ENCODE measurements at places on chromosomes 2 and 18.

GRCh38 chr2:128487650-128488387 lies 169.2 kb upstream of the HS6ST1 start:
- DNase-seq, result no peak

- no peak for DNase-seq
These were observed 331.5 kb downstream of the HRH4 start for GRCh38 chr18:24791751-24792545.

- no peak for DNase-seq
These were observed 13.4 kb upstream of the SEMA4C start for GRCh38 chr2:96883306-96883705.

DNA sequence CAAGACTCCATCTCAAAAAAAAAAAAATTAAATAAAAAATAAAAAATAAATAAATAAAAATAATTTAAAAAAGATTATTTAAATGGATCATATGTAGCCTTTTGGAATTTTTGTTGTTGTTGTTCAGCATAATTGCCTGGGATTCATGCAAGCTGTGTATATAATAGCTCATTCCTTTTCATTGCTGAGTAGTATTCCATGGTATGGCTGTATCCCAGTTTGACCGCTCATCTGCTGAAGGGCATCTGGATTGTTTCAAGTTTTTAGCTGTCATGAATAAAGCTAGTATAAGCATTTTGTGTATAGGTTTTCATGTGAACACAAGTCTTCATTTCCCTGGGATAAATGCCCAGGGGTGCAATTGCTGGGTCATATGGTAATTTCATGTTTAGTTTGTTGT lies 6.4 kb upstream of the TANC1 start:
- no peak for DNase-seq

DNA sequence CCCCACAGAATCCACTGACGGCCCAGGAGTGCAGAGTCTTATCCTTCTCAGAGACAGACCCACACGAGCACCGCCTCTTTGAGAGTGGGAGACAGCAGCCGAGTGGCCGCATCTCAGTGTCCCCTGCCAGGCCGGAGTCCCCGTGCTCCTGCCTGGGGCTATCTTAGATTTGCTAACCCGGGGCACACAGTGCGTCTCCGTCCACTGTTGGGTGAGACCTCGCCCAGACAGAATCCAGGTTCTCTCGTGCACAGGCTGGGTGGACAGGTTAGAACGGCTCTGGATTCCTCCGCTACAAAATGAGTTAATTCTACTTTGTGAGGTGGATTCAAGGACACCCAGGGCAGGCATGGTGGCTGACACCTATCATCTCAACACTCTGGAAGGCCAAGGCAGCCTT lies 88.3 kb downstream of the ZNF516 start:
- no peak for DNase-seq

DNA sequence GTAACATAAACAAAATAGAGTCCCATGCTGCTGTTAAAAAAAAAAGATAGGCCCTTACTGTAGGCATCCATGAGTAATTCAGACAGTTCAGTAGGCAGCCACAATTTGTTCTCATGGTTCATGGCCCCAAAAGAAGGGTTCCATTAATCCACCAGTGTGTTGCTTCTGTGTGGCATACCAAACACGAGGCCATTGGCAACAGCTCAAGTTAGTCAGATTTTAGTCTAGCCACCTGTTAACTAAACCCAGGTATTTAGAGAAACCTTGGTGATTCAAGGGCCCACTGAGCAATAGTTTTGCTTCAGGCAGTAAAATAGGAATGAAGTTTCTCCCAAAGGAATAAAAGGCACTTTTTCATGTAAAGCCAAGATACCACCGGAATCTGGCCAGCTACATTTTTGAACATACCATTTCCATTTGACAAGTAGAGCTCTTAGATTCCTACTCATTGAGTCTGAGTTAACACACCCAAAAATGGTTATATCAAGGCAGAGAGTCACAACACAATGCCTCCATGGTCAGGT lies 80.1 kb upstream of the SRD5A2 start:
- DNase-seq, result no peak

GRCh38 chr18:72762515-72763122 lies 105.2 kb downstream of the NETO1 start:
- no peak for DNase-seq

DNA sequence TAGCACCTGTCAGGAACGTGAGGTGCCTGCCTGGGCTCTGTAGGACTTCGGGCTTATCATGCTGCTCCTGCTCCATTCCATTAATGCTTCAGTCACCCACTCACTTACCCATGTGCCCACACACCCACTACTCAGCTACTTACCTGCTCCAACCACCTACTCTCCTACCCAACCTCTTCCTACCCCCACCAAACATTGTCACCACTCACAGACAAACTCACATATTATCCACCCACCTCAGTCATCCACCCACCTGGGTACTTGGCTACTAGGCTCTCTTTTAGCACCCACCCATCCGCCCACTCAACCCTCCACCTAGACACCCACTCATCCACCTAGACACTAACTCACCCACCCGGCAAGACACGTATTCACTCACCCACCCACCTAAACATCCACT lies 724.7 kb upstream of the RAB6C start:
- DNase-seq, result no peak

GRCh38 chr18:48545757-48546321 lies 7.0 kb downstream of the CTIF start:
- DNase-seq, result no peak

- no peak for DNase-seq
These were observed 456.5 kb upstream of the SOX11 start for GRCh38 chr2:5235701-5236100.

- DNase-seq, result no peak
These were observed 1010.5 kb upstream of the PIK3C3 start for GRCh38 chr18:40944576-40944975.

DNA sequence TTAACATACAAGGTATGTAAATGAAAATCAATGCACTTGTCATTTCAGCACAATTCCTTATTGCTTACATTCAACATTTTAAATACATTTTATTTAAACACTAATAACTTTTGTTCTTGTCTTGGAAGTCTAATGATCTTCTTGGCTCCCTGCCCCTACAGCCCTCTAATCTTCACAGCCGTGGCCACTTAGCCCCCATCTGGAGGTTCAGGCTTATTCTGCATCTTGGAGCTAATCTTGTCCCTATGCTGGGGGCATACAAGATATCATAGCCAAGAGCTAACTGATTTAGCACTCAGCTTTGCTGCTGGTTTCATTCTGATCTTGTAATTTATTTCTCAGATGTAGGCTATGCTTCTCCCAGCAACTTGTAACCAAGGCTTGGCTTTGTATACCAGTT lies 140.8 kb downstream of the TMEFF2 start:
- no peak for DNase-seq

DNA sequence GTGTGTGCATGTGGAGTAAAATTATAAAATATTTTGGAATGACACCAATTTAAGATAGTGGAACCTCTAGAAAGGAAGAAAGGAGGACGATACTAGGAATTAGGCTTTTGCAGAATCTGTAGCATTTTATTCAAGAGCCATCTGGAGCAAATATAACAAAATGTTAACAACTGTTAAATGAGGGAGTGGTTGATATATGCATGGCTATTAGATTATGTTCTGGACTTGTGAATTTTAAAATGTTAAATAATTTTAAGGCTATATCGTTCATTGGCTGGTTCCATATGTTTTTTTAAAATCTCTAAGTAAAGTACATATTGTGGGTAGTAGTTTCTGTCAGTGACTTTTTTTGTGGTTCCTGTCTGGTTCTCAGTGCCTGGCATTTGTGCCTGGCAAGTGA lies 123.2 kb downstream of the PKP4 start:
- no peak for DNase-seq

DNA sequence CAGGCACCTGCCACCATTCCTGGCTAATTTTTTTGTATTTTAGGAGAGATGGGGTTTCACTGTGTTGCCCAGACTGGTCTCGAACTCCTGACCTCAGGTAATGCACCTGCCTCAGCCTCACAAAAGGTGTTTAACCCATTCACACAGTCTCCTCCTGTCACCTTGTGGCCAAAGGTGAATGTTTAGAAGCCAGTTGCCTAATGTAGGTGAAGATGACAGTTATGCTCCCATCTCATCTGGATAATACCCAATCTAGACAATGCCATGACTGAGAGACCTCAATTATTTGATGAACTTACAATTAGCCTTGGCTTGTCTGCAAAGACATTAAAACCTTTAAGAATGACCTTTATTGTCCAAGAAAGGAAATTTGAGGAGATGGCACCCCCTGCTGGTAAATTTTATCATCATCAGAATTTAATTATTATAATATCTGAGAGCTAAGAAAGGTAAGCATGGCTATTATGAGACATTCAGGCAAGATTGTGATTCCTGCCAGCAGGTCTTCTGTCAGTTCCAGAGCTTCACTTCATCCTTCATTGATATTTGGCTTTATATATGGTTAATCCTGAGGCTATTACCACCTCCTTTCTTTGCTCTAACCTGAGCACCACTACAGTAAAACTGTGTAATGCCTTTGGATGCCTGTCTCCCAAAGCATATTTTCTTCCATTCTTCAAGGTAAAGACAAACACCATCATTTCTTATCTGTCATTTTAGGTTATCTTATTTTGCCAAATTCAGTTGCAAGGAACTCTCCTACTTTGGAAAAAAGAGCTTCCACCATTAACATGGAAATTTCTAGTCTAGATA lies 117.6 kb downstream of the FAM124B start:
- no peak for DNase-seq

DNA sequence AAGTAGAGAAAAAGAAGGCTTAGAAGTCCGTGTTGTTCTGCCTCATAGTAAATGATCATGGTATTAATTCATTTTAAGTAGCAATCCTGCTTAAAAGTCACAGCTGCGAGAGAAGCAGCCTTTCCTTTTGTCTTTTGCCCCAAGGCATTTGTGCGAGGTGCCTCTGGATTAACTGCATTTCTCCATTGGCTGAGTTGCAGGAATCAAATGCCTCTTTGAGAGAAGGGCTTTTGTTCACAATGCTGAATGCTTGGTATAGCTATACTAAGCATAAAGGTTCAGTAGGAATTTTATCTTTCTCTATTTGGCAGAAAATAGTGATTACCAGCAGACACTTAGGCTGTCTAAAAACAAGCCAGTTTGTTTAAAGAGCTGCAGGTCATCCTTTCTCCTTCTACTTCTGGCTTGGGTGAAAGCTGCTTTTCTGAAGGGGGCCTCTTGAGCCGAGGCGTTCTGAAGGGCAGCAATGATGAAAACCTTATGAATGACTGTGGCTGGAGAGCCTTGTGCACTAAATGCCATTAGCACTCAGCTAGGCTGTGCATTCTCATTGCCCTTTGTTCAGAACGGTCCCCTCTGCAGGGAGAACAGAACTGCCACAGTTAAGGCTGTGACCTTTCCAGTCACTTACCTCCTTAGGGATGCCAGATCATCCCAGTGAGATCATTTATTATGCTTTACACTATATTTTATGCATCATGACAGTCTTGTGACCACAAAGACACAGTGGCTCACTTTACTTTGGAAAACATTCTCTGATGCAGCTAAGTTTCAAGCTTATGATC lies 68.8 kb upstream of the TMEM87B start:
- no peak for DNase-seq

DNA sequence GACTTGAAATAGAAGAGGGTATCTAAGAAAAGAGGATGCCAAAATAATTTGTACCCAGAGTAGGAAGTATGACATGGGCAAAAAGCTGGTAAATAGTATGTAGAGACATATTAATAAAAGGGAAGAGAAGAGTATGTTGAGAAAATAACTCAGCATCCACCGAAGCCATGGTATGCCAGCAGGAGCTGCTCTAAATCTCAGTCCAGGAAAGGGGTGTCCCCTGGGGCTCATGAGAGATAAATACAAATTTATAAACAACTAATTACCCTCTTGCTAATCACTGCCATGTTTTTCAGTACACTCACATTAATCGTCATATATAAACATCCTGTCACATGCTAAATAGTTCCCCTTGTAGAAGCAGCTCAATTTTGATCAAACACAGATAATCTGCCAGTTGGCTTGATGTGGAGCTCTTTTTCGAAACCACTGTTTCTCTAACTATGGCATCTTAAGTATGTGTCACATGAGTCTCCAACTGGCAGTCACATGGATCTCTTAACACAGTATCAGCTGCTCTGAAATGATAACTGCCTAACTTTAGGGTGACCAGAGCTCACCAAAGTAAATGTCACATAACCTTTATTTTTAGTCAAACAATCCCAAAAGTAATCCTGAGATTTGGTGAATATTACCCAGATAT lies 31.9 kb downstream of the EXOC6B start:
- DNase-seq, result no peak

GRCh38 chr2:233411162-233411561 lies 56.9 kb downstream of the DGKD start:
- no peak for DNase-seq

DNA sequence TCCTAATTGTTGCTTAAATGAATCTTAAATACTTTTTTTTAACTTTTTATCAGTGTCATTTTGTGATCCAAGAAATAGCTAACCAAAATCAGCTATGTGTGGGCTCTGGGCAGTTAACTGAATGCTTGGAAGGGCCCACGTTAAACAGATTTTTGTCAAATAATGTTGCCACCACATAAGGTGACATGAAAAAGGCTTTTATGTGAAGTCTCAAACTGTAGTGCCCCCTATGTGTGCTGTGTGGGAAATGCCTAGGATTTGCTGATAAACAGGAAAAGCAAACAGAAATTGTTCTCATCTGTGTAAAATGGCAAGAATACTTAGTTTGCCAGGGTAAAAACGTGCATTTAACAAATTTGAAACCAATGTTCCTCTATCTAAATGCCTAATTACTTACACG lies 242.2 kb downstream of the ZNF516 start:
- DNase-seq, result no peak

- DNase-seq, result no peak
These were observed 3.0 kb downstream of the LBH start for GRCh38 chr2:30234180-30234971.

DNA sequence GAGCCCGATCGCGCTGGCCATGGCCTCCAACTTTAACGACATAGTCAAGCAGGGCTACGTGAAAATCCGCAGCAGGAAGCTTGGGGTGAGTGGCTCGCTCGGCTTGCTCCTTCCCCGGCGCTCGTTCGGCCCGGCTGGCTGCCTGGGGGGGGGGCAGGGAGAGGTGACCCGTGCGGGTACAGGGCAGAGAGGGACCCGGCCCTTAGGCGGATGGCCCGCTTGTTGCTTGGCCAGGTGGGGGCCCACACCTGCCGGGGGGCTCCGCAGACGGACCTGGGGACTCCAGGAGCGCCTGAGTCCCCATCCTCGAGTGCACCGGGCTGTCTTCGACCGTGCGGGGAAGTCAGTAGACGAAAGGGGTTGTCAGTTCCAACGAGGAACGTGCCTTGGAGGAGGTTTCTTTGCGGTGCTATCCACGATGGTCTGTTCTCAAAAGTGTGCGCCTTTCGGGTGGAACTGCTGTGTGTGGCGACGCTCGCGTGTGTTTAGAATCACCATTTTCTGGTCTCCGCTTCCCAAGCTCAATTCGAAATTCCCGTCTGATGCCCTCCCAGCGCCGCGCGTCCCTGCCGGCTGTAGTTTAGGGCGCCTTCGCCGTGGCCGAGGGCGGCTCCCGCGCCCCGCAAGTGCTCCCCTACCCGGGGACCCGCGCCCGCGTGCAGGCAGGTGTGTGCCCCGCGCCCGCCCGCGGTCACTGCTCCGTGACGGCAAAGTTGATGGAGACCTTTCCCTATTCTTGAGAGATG lies 711 bp downstream of the DOK6 start:
- DNase-seq, result no peak

GRCh38 chr2:161357097-161357496 lies 48.9 kb downstream of the PSMD14 start:
- DNase-seq, result no peak

GRCh38 chr18:48589797-48590519 lies 51.1 kb downstream of the CTIF start:
- no peak for DNase-seq

Data from activated T-helper 9 cell treated with anti-CD3 and anti-CD28 coated beads, Interleukin-2, amount 50 U/mL, for 16 hours (primary cell).